Amniotic epithelial cell (primary cell): ENCODE measurements at places on chromosomes 1 and 21.

DNA sequence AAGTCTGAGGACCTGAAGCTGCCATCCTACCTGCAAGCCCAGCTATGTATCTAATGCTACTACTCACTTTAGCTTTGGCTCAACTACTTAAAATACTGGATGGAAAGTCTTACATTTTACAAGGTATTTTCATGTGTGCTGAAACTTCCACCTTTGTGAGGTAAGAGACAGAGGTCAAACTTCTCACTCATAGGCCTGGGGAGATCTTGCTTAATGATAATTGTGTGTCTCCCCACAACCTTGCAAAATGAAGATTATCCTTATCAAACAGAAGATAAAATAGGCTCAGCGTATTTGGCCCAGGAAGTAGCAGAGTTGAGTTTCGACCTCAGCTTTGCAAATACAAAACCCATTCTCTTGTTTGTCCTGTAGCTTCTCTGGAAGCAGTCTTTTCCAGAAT lies 63.7 kb downstream of the CENPF start:
- peak; percentile 45 for DNase-seq

DNA sequence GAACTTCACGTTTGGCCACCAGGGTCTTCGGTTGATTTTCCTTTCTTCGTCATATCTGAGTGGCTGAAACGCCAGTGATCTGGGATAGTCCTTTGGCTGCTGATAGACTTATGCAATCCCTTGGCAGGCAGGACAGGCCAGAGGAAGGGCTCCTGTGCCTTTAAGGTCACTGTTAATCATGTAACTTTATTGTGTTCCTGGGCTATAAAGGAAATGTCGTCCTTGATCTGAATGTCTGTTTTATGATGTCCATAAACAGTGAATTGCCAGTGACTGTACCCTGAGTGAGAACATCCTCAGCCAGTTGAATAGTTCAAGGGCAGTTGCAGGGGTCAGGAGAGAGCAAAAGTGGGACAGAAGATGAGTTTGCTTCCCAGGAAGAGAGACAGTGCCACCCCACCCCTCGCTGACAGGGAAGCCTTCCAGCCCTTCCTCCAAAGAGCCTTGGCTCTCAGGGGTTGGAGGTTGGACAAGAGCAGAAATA lies 68.0 kb downstream of the PDE9A start:
- no peak for DNase-seq

- DNase-seq, result peak; percentile 45
Observed at GRCh38 chr21:26137379-26138060, 33.0 kb downstream of the APP start.

- peak; percentile 37 for DNase-seq
Observed at GRCh38 chr1:48870596-48870995, 93.9 kb upstream of the BEND5 start.

GRCh38 chr1:207959141-207959825 lies 48.4 kb upstream of the CD34 start:
- DNase-seq, result peak; percentile 31

GRCh38 chr1:56331207-56331891 lies 248.0 kb downstream of the PLPP3 start:
- no peak for DNase-seq
